ENCODE measurements at places on chromosomes 11 and 22.
A peak's percentile ranks its signal among the peaks of the same experiment; 100 is the strongest.

GRCh38 chr11:28874706-28875105 is 766.5 kb downstream of the METTL15 start:
- DNase-seq, result no peak

GRCh38 chr11:45267052-45267451 is 19.1 kb downstream of the SYT13 start:
- peak; percentile 29 for DNase-seq

DNA sequence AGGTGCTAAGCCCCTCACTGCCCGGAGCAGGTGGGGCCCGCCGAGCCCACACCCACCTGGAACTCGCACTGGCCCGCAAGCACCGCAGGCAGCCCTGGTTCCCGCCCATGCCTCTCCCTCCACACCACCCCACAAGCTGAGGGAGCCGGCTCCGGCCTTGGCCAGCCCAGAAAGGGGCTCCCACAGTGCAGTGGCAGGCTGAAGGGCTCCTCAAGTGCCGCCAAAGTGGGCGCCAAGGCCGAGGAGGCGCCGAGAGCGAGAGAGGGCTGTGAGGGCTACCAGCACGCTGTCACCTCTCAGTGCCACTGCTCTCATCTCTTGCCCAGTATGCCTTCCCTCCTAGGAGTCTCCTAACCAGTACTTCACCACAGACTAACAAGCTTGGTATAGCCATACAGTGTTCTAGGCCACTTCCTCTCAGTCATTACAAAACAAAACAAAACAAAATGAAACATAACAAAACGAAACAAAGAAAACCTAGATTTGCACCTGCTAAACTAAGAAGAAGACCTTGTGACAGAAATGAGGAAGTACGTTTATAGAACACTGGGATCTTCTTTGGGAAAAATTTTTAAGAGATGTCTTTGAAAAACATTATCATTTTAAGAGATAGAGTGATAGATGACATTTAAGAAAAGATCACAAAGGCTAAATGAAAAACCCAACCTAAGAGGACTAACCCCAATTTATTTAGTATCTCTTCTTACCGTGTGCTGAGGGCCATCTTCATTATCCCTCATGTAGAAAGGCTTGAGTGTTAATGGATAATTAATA is 47.7 kb upstream of the GAB2 start:
- DNase-seq, result peak; percentile 89

DNA sequence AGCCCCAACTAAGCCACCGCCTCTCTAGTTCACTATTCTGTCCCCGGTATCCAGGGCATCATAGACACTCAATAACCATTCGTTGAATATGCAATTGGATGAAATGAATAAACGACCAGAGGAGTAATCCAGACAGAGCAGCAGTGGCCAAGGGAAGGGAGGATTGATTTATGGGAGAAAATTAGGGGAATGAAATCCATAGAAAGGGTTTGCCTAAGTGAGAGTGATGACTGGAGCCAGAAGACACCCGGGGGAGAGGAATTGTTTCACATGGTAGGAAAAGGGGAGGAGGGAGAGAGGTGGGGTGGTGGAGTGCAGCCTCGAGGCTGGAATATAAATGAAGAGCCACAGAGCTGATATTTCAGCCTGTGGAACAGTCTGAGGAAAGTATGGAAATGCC is 168.2 kb downstream of the COMMD9 start:
- no peak for DNase-seq

- DNase-seq, result no peak
Observed at GRCh38 chr11:9760193-9760575, 96.3 kb downstream of the SWAP70 start.

- DNase-seq, result no peak
Observed at GRCh38 chr22:39686178-39686620, 115.6 kb downstream of the CACNA1I start.

GRCh38 chr11:75547617-75548058 is 14.4 kb upstream of the SERPINH1 start:
- DNase-seq, result peak; percentile 43

- DNase-seq, result peak; percentile 13
Observed at GRCh38 chr11:17564687-17565042, 17.6 kb downstream of the OTOG start.

- no peak for DNase-seq
Observed at GRCh38 chr11:68890490-68891231, 13.0 kb downstream of the MRPL21 start.

DNA sequence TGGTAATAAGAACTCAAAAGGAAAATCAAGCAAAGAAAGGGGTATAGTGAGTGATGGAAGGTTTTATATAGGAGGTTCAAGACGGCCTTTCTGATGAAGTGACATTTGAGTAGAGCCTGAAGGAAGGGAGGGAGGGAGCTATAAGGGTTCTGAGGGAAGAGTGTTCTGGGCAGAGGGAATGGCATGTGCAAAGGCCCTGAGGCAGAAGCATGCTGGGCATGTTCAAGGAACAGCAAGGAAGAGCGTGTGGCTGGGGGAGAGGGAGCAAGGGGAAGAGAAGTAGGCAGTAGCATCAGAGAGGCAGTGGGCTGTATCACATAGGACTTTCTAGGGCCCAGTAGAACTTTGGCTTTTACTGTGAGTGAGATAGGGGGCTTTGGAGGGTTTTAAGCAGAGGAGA is 108.9 kb upstream of the NAV2 start:
- no peak for DNase-seq

GRCh38 chr11:22690871-22691270 is 24.5 kb downstream of the GAS2 start:
- DNase-seq, result no peak

- DNase-seq, result peak; percentile 67
Observed at GRCh38 chr11:10322830-10323792, 18.2 kb downstream of the ADM start.

DNA sequence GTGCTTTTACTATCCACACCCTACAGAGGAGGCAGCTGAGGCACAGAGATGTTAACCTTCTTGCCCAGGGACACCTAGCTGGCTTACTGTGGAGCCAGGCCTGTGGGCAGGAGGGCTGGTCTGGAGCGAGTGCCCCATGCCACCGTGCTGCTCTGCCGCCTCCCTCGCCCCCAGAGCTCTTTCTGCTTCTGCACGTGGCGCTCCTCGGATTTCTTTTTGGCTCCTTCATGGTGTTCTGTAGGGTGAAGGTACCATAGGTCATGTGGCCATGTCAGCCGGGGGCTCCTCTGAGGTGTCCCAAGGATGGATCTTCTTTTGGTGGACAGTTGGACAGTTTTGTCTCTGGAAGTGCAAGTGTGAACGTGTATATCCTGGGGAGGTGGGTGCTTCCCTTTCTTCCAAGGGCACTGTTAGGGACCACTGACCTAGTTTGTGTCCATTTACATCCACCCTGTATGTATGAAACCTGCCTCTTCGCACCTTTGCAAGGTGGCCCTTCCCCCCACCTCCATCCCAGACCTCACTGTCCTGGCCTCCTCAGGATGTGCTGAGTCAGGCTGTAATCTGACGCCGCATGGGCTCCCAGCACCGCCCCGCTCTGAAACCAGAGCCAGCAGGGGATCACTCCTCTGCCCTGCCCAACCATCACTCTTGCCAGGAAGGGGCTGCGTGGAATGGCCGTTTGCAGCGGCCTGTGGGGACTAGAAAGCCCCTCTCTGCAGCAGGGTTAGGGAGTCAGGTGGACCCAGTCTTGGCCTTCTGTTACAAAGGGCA is 31.7 kb downstream of the POLR3H start:
- no peak for DNase-seq

- no peak for DNase-seq
Observed at GRCh38 chr11:135004495-135004894, 592.5 kb upstream of the B3GAT1 start.

DNA sequence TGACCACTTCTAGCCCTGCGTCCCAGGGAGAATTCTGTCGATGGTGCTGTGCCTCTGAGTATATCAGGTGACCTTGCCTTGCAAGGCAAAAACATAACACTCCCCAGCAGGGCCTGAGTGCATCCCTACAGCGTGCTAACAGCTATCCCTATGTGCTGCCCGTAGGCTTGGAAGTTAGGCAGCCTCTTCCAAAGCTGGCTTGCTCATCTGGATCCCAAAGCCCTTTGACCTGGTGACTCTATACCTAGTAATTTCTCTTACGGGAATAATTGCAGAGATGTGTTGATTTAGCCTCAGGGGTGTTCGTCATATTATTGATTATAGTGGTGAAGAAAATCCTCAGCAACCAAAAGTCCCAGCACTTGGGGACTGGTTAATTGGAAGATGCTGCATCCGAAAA is 32.6 kb upstream of the CRYBB3 start:
- no peak for DNase-seq

- peak; percentile 87 for DNase-seq
Observed at GRCh38 chr11:104907521-104908185, 9.4 kb upstream of the CASP12 start.

GRCh38 chr22:44816141-44816540 is 63.8 kb downstream of the ARHGAP8 start:
- DNase-seq, result no peak

DNA sequence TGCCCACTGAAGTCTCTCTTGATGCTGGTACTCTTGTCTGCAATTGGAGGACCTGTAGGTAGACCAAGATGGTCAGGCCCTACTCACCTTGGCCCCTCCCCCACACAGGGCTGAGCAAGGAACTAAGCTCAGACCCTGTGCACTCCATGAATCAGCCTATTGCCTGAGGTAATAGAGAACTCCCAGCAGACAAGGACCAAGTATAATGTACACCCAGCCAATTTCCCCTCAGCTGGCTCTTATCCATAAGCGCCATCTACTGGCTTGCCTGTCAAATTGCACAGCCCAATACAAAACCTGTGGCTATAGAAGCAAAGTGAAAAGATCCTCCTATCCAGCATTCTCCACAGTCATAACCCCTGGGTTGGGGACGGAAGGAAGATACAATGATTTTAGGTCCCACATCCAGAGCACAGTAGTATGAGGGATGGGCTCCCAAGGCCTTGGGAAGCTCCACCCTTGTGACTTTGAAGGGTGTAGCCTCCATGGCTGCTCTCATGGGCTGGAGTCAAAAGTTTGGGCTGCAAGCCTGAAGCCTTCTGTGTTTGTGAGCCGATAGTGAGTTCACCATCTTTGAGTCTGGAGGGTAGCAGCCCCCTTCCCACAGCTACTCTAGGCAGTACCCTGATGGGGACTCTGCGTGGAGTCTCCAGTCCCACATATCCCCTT is 56.0 kb downstream of the GLYATL2 start:
- peak; percentile 69 for DNase-seq

DNA sequence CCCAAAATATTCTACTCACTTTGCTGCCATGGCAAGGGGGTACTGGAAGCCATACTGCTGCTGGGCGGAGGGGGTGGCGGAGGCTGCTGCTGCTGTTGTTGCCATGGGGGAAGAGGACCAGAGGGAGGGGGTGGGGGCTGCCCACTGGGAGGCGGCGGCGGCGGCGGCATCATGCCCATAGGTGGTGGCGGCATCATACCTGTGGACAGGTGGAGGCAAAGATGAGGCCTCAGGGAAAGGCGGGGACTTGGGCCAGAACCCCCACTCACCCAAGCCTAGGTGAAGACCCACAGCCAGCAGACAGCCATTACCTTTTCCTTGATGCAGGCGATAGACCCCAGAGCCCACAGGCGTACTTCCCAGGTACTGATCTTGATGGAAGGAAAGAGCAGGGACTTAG is 7.1 kb upstream of the PYGM start:
- DNase-seq, result no peak

- no peak for DNase-seq
Observed at GRCh38 chr11:130652671-130653335, 204.4 kb downstream of the ADAMTS15 start.

- DNase-seq, result no peak
Observed at GRCh38 chr22:29219881-29220670, 14.4 kb downstream of the EMID1 start.

- no peak for DNase-seq
Observed at GRCh38 chr22:49666146-49666809, 161.4 kb downstream of the BRD1 start.

DNA sequence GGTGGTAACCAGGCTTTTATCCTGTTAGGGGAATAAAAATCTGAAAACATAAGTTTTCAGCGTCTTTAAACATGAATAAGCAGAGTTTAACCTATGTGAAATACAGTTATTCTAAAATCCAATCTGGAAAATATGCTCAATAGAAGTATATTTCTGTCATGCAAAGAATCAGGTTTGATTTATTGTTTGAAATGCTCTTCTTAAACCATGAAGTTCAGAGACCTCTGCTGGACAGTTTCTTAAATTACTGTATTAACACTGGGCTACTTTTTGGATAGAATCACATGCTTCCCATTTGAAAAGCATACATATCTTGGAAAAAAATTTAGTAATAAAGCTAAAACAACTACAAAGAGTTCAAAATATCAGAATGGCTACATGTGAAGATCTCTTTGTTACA is 25.4 kb downstream of the APIP start:
- DNase-seq, result peak; percentile 16

DNA sequence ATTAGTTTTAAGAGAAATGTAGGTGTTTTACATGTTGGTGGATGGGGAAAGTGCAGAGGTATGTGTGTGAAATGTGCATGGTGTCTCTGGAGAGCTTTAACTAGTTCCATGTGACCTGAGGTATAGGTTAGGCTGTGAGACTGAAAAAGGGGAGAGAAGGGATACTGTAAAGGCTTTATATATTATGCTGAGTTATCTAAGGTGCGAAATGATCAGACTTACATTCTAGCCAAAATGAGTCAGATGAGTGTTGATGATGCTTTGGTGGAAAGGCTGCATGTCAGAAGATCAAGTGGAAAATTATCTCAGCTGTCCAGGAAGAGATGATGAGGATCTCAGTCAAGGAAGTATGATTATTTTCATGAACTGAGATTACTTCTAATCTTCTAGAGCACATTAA is 15.8 kb downstream of the ACAT1 start:
- DNase-seq, result peak; percentile 28
